Neural crest cell (in vitro differentiated cells): ENCODE measurements at places on chromosomes 3 and 15.

GRCh38 chr3:133757701-133758567 lies 11.7 kb downstream of the TF start:
- H3K4me1 ChIP-seq = no peaks in the 10 kb centered on the region
- no peak for DNase-seq
- H3K36me3 ChIP-seq = no peaks in the 10 kb centered on the region
- H3K27me3 ChIP-seq = peaks cover 8% of the 10 kb centered on the region

DNA sequence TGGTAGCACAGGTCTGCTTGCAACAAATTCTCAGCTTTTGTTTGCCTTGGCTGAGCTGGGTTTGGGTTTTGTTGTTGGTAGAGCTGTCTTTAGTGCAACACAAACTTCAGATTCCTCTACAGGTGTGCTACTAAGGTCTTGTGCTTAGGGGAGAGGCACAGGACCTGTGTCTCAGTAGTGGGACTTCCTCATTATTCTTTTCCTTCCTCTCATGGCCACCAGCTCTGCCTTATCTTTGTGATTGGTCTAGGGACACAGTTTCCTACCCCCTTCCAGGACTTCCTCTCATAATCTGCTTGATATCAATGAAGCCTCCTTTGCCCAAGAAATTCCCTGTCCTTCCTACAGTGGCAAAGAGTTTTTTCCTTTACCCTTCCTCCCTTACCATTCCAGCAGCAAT lies 24.9 kb upstream of the DNAAF4 start:
- no peaks in the 10 kb centered on the region for H3K4me1 ChIP-seq
- H3K36me3 ChIP-seq = peaks cover 3% of the 10 kb centered on the region
- H3K27me3 ChIP-seq = no peaks in the 10 kb centered on the region
- no peak overlapping the region for H3K27ac ChIP-seq
- no peak for DNase-seq

GRCh38 chr3:185661772-185662171 lies 75.7 kb downstream of the SENP2 start:
- no peak overlapping the region for H3K4me3 ChIP-seq
- peaks cover 31% of the 10 kb centered on the region for H3K36me3 ChIP-seq
- DNase-seq = no peak
- H3K27ac ChIP-seq = peak overlapping the region; percentile 60
- H3K4me1 ChIP-seq = peaks cover 8% of the 10 kb centered on the region
- no peaks in the 10 kb centered on the region for H3K27me3 ChIP-seq

DNA sequence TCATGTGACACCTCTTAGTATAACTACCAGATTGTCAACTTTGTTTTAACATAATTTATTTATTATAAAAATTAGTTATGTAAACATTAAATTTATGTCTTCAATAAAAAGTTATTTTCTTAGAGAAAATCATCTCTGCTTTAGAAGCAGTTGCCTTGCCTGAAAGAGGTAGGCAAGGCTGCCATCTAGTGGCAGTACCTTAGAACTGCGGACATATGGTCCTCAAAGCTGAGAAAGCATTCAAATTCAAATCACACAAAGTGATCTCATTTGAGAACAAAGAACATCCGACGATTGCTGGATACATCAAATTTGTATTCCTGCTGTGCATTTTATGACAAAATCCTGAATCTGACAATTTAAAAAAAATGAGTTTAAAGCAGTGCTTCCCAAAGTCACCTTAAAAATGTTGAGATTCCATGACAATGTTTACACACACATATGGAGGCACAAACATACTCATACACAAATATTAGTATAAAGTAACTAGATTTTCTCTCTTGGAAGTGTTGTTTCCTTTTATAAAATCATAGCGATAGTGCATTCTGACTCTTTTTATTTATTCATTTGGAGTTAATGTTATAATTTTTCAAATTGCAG lies 617.4 kb downstream of the CADM2 start:
- peak overlapping the region; percentile 35 for H3K27ac ChIP-seq
- H3K36me3 ChIP-seq = peaks cover 4% of the 10 kb centered on the region
- H3K27me3 ChIP-seq = no peaks in the 10 kb centered on the region
- H3K4me1 ChIP-seq = peaks cover 10% of the 10 kb centered on the region
- DNase-seq = peak; percentile 58
- no peak overlapping the region for H3K4me3 ChIP-seq

DNA sequence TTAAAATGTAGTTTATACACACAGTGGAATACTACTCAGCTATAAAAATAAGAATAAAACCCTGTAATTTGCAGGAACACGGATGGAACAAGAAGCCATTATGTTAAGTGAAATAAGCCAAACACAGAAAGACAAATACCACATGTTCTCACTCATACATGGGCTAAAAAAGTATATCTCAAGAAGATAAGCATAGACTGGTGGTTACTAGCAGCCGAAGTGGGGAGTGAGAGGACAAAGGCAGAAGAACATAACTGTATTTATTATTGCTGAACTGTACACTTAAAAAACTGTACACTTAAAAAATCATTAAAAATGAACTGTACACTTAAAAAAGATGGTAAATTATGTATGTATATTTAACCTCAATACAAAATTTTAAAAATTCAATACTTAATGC lies 11.0 kb downstream of the UBE3A start:
- peaks cover 8% of the 10 kb centered on the region for H3K36me3 ChIP-seq
- DNase-seq = no peak
- no peak overlapping the region for H3K27ac ChIP-seq
- no peak overlapping the region for H3K4me3 ChIP-seq
- peaks cover 21% of the 10 kb centered on the region for H3K4me1 ChIP-seq

- no peak overlapping the region for H3K27ac ChIP-seq
- H3K36me3 ChIP-seq = peaks cover 7% of the 10 kb centered on the region
- peaks cover 34% of the 10 kb centered on the region for H3K4me1 ChIP-seq
- no peaks in the 10 kb centered on the region for H3K27me3 ChIP-seq
These were observed 90.0 kb downstream of the APBA2 start for GRCh38 chr15:28975766-28976179.
